ELF-1 (cell line): ENCODE measurements at places on chromosomes 2 and 18.

DNA sequence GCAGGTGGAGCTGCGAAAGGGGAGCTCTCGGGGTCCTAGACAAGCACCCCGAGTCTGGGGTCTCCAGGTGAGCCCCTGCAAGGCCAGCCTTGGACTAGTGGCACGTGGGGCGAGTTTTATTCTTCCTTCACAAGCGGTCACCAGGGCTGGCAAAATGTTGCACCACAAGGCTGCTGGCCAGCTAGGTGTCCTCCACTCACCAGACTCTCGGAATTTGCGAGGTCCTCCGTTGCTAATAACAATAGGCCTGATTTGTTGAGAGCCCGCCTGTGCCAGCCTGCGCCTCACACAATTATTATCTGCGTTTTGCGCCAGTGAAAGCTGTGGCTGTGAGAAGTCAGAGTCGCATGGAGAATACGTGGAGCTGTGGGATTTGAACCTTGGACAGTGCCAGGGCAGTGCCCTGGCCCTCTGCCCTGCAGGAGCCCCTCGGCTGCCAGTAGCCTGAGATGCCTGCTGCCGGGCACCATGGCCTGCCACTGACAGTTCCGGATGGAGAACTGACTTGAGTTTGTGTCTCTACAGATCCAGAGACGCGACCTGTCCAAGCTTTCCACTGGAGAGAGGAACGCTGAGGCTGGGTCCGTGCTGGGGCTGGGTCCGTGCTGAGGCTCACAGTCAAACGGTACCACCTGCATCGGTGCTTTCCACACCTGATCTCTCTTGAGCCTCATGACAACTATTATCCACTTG is 77.6 kb upstream of the ODC1 start:
- DNase-seq, result no peak

DNA sequence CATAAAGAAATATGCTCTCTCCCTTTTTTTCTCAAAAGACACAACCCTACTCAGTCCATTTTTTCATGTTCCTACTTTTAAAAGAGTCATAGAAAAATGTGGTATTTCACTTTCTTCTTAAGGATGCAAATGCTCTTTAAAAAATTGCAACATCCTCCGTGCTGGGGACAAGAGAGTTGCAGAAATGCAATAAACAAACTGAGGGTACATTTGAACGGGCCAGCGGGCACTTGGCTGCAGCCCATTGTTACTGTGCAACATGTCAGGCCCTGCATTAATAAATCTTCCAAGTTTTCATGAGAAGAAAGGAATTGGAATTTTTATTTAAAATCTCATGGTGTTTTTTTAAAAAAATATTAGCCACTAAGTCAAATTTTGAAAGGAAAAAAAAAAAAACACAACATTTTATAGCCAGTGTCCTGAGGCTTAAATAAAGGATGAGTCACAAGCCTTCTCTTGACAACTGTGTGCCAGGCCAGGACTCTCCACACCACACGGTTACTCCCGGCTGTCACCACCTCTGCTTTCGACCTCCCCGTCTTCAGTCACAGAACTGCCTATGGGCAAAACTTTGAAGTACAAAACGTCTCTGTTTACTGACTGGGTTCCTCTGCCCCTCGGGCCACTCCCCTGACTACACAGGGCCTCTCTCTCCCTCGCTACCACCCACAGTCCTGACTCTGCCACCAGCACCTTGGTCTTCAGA is 57.5 kb upstream of the MFF start:
- DNase-seq, result peak; percentile 68

GRCh38 chr18:24014062-24014985 is at the start of gene TTC39C:
TSS of gene TTC39C (plus strand) at chr18:24014754. CDS start at chr18:24014872, 118 bp downstream.
- peak; percentile 32 for DNase-seq

GRCh38 chr2:18907508-18907907 is 318.1 kb upstream of the NT5C1B start:
- no peak for DNase-seq

DNA sequence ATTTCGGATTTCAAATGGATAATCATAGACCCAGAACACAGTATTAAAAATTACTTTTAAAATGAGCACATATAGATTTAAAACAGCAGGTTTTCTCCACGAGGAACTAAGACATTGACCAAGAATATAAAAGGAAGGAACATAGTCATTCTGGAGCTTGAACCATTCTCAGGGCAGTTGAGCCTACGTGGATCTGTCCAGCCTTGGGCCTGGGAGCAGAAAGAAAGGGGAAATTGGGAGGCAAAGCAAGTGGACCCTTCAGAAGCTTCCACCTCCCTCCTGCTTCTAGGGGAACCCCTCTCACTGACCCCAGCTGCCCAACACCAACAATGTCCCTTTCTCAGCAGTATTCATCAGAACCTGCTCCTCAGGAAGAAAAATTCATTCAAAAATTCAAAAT is 31.4 kb upstream of the TTC39C start:
- no peak for DNase-seq
